ENCODE measurements at places on chromosomes 5 and 9. TPM values are rescaled to one million over a fixed set of nuclear protein-coding genes. Genes with fewer than 3 reads are reported as not detected.

DNA sequence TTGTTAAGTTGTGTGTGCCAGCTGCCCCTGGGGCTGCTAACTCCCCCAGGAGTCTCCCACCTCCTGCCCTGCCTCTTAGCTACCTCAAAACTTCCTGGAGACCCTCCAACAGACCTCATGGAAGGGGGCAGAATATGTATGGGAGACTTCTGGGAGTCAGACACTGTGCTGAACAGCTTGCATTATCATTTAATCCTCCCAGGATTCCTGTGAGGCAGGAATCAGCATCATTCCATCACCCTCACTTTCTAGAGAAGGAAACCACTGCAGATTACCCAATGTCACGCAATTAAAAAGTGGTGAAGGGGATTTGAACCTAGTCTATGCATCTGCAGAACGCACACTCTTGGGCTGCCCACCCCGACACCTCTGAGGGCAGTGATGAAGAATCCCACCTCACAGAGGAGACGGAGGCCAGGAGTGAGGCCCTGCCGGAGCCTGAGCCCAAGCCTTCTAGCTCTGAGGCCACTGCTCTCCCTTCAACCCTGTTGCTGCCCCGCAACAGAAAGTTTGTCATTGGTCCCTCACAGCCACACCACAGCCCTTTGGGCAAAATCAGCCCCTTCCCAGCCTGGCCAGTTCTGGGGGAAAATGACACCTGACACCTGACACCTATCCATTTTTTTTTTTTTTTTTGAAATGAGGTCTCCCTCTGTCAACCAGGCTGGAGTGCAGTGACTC is 30.3 kb upstream of the IL17B start:
- H3K36me3 ChIP-seq = no peaks in the 10 kb centered on the region
- peak overlapping the region; percentile 82 for H3K27ac ChIP-seq
- no peak for DNase-seq
- peak overlapping the region; percentile 50 for H3K4me3 ChIP-seq
- H3K4me1 ChIP-seq = peaks cover 11% of the 10 kb centered on the region
- no peaks in the 10 kb centered on the region for H3K27me3 ChIP-seq

Gene WNT8A
- not detected for total RNA-seq

GRCh38 chr9:126125577-126125976 is 201.1 kb upstream of the MVB12B start:
- no peaks in the 10 kb centered on the region for H3K4me1 ChIP-seq
- no peaks in the 10 kb centered on the region for H3K36me3 ChIP-seq
- peak overlapping the region; percentile 21 for H3K27ac ChIP-seq
- no peak for DNase-seq
- H3K27me3 ChIP-seq = peaks cover 3% of the 10 kb centered on the region

- no peak for DNase-seq
- H3K36me3 ChIP-seq = no peaks in the 10 kb centered on the region
Measured at GRCh38 chr5:139837711-139838380, 42.2 kb downstream of the PSD2 start.

GRCh38 chr5:119792161-119792799 is 162.9 kb downstream of the FAM170A start:
- peaks cover 3% of the 10 kb centered on the region for H3K4me1 ChIP-seq
- no peaks in the 10 kb centered on the region for H3K27me3 ChIP-seq
- H3K4me3 ChIP-seq = no peak overlapping the region
- H3K27ac ChIP-seq = no peak overlapping the region
- peak; percentile 13 for DNase-seq

DNA sequence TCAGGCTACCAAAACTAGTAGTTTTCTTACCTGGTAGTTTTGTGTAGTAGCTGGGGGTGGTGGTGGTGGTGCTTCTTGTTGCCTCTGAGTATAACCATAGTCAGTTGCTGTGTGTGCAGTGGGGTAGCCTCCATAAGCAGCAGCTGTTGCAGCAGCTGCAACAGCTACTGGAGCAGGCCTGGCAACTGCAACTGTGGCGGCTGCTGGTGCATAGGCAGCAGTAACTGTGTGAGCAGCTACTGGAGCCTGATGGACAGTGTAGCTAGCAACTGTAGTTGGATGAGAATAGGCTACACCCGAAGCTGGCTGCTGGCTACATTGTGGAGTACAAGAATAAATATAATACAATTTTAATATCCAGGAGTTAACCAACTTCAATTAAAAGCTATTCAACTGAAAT is 24.7 kb downstream of the ZFR start:
- no peaks in the 10 kb centered on the region for H3K36me3 ChIP-seq
- no peaks in the 10 kb centered on the region for H3K27me3 ChIP-seq
- no peak for DNase-seq
- H3K4me1 ChIP-seq = peaks cover 15% of the 10 kb centered on the region

Gene PCDHGA11
- total RNA-seq = 4.0 TPM

DNA sequence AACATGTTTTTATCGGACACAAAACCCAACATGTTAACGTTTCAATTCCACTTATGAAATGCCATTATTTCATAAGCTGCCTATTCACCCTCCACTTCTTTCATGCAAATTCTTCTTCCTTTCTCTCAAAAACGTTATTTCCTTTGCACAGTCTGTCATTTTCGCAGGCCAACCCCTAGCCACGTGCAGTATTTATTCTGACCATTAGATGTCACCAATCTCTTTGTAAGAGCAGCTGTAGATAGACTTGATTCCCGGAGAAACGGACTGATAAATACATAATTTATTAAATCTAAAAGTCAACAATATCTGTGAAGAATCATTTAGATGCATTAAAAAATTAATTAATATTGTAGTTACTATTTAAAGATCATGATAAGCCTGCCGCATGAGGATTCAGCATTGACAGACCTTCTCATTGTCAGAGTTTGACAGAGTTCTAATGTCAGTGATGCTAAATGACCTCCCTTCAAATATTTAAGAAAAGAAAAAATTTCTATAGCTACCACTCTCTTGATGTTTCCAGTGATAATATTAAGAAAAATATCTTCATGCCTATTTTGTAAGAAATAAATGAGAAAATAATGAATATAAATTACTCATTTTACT is 933.6 kb downstream of the CDH12 start:
- no peaks in the 10 kb centered on the region for H3K27me3 ChIP-seq
- no peaks in the 10 kb centered on the region for H3K36me3 ChIP-seq
- DNase-seq = no peak

DNA sequence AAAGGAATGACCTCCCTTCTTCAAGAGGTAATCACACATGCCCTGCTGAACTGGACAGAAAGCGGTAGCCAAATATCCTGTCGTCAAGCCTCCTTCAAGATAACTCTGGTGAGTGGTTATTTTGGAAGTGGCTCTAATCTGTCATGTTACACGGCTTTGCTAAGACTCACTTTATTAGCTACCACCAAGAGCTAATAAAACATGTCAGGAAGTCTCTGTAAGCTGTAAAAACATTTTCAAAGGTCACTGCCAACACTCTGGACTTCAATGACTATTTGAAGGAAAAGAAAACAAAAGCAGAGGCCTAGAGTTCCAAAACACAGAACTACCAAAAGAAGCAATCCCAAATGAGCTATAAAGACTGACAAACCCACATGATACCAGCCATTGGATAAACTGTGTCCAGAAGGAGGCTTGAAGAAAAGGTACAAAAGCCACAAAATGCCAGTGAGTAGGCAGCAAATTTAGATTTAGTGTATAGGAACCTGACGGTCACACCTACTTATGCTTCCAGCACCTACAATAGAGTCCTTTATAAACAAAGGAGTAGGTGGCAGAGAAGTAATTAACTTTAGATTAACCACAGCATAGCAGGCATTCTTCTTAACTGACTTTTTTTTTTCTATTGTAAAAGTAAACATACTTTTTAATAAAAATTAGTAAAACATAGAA is 97.3 kb upstream of the EQTN start:
- DNase-seq = no peak
- no peaks in the 10 kb centered on the region for H3K27me3 ChIP-seq
- H3K4me3 ChIP-seq = no peak overlapping the region
- peak overlapping the region; percentile 45 for H3K27ac ChIP-seq

DNA sequence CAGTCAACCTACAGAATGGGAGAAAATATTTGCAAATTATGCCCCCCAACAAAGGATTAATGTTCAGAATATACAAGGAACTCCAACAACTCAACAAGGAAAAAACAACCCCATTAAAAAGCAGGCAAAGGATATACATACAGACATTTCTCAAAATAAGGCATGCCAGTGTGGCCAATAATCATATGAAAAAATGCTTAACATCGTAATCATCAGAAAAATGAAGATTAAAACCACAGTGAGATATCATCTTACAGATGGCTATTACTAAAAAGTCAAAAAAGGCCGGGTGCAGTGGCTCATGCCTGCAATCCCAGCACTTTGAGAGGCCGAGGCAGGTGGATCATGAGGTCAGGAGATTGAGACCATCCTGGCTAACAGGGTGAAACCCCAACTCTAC is 103.2 kb downstream of the KLHL3 start:
- no peaks in the 10 kb centered on the region for H3K36me3 ChIP-seq
- H3K4me3 ChIP-seq = no peak overlapping the region
- H3K4me1 ChIP-seq = no peaks in the 10 kb centered on the region
- no peaks in the 10 kb centered on the region for H3K27me3 ChIP-seq
- no peak overlapping the region for H3K27ac ChIP-seq
- DNase-seq = no peak

Gene DCAF12
- total RNA-seq = 25.9 TPM

Gene TLN1
- total RNA-seq = 173 TPM

Gene STK32A
- 1.6 TPM for total RNA-seq

Gene GPRIN1
- 9.7 TPM for total RNA-seq

GRCh38 chr5:132500931-132501628 is 10.5 kb upstream of the IRF1 start:
- peaks cover 64% of the 10 kb centered on the region for H3K4me1 ChIP-seq
- H3K27me3 ChIP-seq = no peaks in the 10 kb centered on the region
- peak; percentile 82 for DNase-seq
- no peak overlapping the region for H3K4me3 ChIP-seq
- H3K36me3 ChIP-seq = no peaks in the 10 kb centered on the region
- peak overlapping the region; percentile 95 for H3K27ac ChIP-seq

Gene SGCD
- 3.4 TPM for total RNA-seq

- H3K4me3 ChIP-seq = no peak overlapping the region
- H3K4me1 ChIP-seq = no peaks in the 10 kb centered on the region
- no peak for DNase-seq
- no peak overlapping the region for H3K27ac ChIP-seq
- no peaks in the 10 kb centered on the region for H3K27me3 ChIP-seq
- no peaks in the 10 kb centered on the region for H3K36me3 ChIP-seq
Measured at GRCh38 chr5:126954981-126955380, 75.4 kb downstream of the MARCHF3 start.

Gene LRRTM2
- total RNA-seq = 0.32 TPM

DNA sequence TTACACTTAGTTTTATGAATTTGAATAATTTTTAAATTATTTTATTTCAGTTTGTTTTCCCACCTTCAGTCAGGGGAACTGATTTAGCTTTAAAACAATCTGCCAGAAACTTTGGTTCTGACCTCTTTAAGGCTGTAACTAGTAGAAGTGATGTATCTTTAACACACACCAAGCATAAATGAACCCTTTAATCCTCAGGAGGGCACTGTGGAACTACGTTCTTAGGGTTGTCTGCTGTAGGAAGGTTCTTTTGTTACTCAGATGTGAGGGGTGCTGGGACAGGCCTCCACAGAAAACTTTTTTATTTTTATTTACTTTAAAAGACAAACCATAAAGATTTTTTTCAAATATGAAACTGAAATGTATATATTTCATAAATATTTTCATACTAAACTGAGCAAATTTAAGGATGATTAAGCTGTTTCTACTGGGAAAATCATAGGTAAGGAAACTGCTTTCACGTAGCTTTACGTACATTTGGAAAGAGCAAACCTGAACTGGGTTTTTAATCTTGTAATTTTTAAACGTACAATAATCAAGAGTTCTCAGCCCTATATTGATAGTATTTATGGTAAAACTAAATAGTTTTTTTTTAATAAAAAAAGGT is 5.3 kb downstream of the KLF4 start:
- peak overlapping the region; percentile 93 for H3K27ac ChIP-seq
- no peaks in the 10 kb centered on the region for H3K27me3 ChIP-seq
- H3K4me3 ChIP-seq = no peak overlapping the region
- H3K36me3 ChIP-seq = no peaks in the 10 kb centered on the region
- peak; percentile 33 for DNase-seq
- peaks cover 3% of the 10 kb centered on the region for H3K4me1 ChIP-seq

DNA sequence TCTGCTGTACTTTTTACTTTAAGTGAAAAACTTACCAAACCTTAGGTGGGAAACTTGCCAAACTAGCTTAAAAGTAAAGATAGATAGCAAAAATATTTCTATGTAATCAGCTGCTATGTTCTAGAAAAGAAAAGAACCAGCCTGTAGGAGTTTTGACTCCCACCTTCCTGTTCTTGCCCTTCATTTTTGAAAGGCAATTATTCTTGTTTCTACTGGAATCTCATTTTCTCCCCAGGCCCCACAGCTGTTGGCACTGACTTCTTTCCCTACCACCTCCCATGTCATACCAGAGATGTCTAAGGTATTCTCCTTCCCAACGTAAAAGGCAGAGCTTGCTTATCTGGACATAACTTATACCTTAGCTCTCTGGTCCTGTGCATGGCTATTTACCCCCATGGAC is 389.7 kb downstream of the ARHGEF28 start:
- no peaks in the 10 kb centered on the region for H3K4me1 ChIP-seq
- H3K27ac ChIP-seq = no peak overlapping the region
- DNase-seq = no peak
- H3K27me3 ChIP-seq = no peaks in the 10 kb centered on the region
- H3K36me3 ChIP-seq = no peaks in the 10 kb centered on the region

GRCh38 chr5:159800131-159800840 is 116.0 kb upstream of the ADRA1B start:
- no peak overlapping the region for H3K4me3 ChIP-seq
- H3K36me3 ChIP-seq = no peaks in the 10 kb centered on the region
- no peak overlapping the region for H3K27ac ChIP-seq
- H3K27me3 ChIP-seq = no peaks in the 10 kb centered on the region

Gene FOXD4L5
- not detected for total RNA-seq

- H3K27me3 ChIP-seq = no peaks in the 10 kb centered on the region
- no peaks in the 10 kb centered on the region for H3K36me3 ChIP-seq
- DNase-seq = no peak
Measured at GRCh38 chr5:91288118-91288916, 94.8 kb downstream of the ARRDC3 start.

- H3K27me3 ChIP-seq = peaks cover 8% of the 10 kb centered on the region
- no peak overlapping the region for H3K4me3 ChIP-seq
- no peaks in the 10 kb centered on the region for H3K4me1 ChIP-seq
Measured at GRCh38 chr5:6434731-6435130, 13.9 kb upstream of the UBE2QL1 start.

GRCh38 chr5:136522217-136522956 is 157.0 kb upstream of the TRPC7 start:
- no peaks in the 10 kb centered on the region for H3K4me1 ChIP-seq
- no peak for DNase-seq
- H3K27me3 ChIP-seq = no peaks in the 10 kb centered on the region
- H3K27ac ChIP-seq = no peak overlapping the region

DNA sequence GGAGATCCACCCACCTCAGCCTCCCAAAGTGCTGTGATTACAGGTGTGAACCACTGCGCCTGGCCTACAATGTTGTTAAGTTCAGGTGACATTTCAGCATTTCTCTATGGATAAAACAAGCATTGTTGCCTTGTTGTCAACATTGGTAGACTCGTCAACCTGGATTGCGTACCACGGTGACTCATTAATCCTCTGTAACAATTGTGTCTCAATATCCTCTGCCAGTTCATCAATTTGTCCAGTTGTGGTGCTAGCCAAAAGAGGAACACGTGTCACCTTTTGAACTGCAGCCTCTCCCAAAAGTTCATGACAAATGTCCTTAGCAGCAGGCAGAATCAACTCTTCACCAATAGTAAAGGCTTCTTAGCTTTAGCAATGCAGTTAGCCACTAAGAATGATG is 46.3 kb upstream of the LARP1 start:
- no peak overlapping the region for H3K4me3 ChIP-seq
- H3K4me1 ChIP-seq = peaks cover 11% of the 10 kb centered on the region
- no peaks in the 10 kb centered on the region for H3K27me3 ChIP-seq

All from transverse colon (tissue), 4 donors.